ENCODE measurements at places on chromosomes 4 and X.

GRCh38 chr4:54588404-54588803 lies 69.4 kb upstream of the KIT start:
- DNase-seq = no peak

GRCh38 chr4:81982846-81983540 lies 390.8 kb downstream of the HNRNPD start:
- DNase-seq = no peak

- DNase-seq = no peak
Measured at GRCh38 chr4:185062606-185063005, 44.3 kb downstream of the HELT start.

DNA sequence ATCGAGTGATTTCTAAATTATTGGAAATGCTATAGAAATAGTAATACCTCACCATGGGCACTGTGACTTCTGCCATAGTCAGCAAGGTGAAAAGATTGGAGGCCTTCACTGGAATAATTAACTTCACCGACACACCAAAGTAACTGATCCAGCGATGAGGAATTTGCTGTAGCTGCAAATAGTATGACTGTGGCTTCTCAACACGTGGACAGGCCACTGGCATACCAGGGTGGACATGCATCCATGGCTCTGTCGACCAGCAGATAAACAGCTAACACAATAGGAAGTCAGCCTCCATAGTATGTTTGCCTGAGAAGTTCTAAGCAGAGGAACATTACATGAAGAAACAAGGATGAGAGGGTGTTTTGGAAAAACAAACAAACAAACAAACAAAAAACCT lies 10.9 kb upstream of the FAT4 start:
- DNase-seq = no peak

GRCh38 chr4:76232681-76233080 lies 18.8 kb upstream of the FAM47E start:
- no peak for DNase-seq

DNA sequence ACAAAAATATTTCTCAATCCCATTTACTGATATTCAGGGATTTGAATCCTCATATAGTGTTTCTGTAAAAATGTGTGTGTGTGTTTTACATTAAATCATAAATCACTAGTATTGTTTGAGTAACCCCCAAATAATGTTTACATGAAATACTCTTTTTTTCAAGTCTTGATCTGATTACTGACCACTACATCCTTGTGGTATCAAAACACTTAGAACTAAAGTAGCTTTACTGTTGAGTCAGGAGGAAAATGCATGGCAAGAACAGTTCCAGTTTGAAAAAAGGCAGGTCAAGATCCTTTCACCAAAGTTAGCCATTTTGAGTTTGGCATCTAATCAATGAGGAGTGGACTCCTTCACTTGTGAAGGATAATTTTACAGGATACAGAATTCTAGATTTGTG lies 3.6 kb upstream of the WDR19 start:
- DNase-seq = no peak

DNA sequence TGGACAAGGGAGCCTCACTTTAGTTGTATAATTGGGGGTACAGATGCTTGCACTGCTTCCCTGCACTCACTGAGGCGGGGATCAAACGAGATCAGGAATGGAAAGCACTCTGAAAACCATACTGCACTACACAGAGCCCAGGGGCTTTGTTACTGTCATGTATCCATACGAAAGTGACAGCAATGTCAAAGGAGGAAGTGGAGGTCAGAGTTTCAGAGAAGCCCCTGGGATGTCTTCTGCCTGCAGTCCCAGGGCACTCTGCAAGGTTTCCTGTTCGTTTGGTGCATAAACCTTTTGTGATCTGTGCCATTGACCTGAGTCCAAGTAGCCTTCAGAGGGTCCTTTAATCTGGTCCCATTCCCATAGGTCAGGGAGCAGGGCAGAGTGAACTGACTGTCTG lies 31.2 kb downstream of the RNF175 start:
- no peak for DNase-seq

- DNase-seq = no peak
Measured at GRCh38 chr4:178198691-178199090, 756.5 kb upstream of the AGA start.

- no peak for DNase-seq
Measured at GRCh38 chrX:49282647-49283011, 13.0 kb downstream of the PPP1R3F start.

DNA sequence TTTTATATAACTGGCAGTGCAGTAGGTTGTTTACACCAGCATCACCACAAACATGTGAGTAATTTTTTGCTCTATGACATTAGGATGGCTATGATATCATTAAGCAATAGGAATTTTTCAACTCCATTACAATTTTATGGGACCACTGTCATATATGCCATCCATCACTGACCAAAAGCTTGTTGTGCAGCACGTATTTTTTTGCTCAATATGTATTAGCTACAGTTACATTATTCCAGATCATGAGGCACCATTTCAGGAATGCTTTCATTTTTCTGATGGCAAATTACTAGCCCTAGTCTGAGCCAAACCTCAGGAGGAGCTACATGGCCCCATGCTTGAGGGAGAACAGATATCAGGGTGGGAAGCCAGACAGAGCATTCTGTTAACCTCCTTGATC lies 56.8 kb upstream of the DCLK2 start:
- DNase-seq = no peak

GRCh38 chr4:42819863-42820514 lies 72.5 kb upstream of the GRXCR1 start:
- DNase-seq = no peak

GRCh38 chr4:118307643-118308042 lies 45.2 kb downstream of the PRSS12 start:
- no peak for DNase-seq

- no peak for DNase-seq
Measured at GRCh38 chr4:11397146-11397545, 31.5 kb downstream of the HS3ST1 start.

GRCh38 chr4:78166622-78167021 lies 109.5 kb downstream of the FRAS1 start:
- DNase-seq = no peak

- no peak for DNase-seq
Measured at GRCh38 chr4:5750946-5751665, 40.1 kb downstream of the EVC start.

DNA sequence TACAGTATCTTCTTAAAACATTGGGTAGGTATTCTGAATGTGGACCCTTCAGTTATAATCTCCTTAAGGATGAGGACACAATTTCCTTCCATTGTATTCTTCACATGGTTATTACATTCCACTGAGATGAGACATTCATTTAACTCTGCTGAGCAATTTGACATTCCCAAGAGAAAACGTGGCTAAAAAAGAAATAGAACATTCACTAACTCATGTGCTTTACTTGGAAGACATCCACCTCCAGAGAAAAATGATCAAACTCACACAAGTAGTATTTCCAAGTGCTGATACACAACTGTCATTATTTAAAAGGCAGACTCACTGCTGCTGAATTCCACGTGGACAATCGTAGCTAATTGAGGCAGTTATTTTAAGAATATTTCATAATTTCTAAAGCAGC lies 227.9 kb upstream of the ANKRD50 start:
- DNase-seq = no peak

DNA sequence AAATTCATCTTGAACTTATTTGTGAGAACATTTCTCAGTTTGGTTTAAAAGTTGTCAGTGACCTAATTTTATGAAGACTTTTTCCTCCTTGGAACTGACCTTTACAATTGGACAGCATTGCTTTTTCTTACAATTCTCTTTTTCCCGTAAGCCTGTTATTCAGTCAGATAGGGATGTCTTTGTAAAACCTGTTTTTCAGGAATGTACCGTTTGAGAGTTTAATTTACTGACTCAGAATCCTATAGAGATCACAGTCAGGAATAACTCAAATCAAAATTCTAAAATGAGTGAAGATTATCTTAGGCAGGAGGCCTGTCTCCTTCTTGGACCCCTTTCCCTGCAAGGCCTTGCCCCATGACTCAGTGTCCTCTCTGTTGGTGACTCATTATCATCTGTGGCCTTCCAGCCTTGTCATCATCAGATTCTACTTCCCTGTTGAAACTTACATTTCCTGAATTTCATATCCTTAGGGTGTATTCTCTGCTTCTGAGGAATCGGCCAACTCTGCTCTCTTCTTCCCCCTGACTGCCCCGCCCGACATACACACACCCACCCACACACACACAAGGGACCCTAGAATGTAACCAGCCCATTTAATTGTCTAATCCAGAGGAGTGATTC lies 99.8 kb downstream of the ARHGAP10 start:
- DNase-seq = no peak

DNA sequence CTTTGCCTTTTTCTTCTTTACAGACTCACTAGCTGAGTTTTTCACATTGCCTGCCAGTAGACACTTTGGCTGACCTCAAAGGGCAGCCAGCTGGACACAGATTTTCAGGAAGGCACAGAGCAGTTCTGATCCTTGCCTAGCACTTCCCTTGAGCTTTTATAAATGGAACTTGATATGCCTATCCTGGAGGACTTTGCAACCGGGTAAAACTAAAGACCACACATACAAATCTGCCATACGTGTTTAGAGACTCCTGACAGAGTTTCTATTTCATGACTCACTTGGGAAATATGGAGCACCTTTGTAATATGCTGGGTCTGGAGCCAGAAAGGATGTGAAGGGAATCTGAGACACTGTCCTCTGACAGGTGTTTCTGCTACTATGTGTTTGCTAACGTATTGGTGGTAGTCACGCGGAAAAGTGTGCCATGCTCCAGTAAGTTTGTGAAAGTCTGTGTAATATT lies 56.7 kb upstream of the RASSF6 start:
- no peak for DNase-seq

DNA sequence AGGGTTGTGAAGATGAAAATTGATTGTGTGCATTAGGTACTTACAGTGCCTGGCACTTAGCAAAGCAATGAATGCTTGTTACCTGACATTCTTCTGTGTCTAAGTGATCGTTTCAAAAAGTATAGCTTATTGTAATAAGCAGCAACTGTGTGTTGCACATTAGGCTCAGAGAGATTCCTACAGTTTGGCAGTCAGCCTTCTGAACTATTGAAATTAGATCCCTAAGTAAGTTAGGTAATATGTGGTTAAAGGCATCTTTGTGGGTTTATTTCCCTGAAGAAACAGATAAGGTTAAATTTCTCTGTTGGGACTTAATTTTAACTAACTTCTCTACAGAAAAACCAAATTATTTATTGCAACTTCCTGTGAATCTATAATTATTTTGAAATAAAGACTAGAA lies 93.4 kb downstream of the REPS2 start:
- DNase-seq = no peak

- DNase-seq = no peak
Measured at GRCh38 chr4:94724016-94724790, 33.6 kb upstream of the BMPR1B start.

DNA sequence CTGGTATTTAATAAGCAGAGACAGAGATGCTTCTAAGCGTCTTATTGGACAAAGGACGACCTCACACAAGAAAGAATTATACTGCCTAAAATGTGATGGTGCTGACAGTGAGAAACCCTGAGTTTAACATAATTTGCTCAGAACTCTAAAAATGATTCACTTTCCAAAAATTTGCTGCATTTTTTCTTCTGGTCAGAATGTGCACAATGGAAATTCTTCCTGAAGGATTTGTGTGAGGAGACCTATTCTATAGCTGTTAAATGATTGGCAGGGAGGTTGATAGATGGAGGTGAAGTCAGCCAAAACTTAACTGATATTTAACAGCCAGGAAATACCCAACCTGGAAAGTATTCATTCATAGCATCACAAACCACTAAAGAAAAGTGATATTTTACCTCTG lies 1.7 kb downstream of the MAGEC3 start:
- DNase-seq = no peak

- no peak for DNase-seq
Measured at GRCh38 chr4:16467061-16467460, 240.8 kb upstream of the TAPT1 start.

DNA sequence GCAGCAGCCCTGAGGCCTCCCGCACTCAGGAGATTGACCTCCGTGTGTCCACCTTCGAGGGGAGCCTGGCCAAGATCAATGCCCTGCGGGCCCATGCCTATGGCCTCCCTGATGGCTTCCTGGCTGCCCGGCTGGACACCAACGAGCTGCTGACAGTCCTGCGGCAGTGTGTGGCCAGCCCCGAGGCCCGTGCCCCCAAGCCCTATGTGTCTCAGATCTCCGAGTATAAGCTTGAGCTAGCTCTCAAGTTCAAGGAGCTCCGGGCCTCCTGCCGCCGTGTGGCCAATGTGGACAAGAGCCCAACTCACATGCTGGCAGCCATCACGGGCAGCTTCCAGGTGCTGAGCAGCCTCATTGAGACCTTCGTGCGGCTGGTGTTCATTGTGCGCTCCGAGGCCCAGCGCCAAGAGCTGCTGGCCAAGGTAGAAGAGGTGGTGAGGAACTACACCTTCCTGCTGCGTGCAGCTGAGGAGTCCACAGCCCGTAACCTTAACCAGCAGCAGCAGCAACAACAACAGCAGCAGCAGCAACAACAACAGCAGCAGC lies 25.5 kb upstream of the PRPS1 start:
- no peak for DNase-seq

- peak; percentile 29 for DNase-seq
Measured at GRCh38 chrX:79366873-79367749, at the start of gene ITM2A. TSS of gene ITM2A (minus strand) at chrX:79367334. CDS start at chrX:79367215, 119 bp downstream.

DNA sequence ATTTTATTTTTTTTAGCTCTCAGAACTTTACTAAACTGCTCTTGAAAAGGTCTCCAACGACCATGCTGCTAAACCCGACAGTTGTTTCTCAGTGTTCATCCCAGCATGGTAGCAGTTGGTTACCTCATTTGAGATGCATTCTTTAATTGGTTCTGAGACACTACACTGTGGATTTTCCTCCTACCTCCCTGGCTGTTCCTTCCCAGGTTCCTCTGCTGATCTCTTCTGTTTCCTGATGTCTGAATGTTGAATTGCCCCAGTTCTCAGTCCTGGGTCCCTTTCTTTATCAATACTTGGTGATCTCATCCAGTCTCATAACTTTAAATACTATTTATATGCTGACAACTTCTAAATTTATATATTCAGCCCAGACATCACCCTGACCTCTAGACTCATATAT lies 19.1 kb upstream of the TMEM165 start:
- DNase-seq = no peak

DNA sequence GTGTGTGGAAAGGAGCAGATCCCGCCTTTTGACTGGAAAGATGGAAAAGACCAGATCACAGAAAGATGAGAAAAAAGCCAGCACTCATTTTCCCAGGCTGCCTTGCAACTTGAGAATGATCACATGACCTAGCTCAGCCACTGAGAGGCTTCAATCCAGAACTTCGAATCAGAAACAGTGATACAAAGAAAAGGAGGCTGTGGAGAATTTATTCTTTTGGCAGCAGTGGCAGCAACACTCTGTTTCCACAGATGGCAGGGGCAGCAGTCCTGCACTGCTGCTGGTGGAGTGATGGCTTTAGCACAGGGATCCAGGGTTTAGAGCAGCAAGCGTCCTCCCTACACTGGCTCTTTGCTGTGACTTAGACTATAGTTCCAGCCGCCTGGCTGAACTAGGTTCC lies 77.8 kb upstream of the SH3RF1 start:
- DNase-seq = no peak

GRCh38 chr4:10593130-10593529 lies 91.4 kb downstream of the CLNK start:
- DNase-seq = no peak
